ENCODE measurements at places on chromosomes 16 and 17.

DNA sequence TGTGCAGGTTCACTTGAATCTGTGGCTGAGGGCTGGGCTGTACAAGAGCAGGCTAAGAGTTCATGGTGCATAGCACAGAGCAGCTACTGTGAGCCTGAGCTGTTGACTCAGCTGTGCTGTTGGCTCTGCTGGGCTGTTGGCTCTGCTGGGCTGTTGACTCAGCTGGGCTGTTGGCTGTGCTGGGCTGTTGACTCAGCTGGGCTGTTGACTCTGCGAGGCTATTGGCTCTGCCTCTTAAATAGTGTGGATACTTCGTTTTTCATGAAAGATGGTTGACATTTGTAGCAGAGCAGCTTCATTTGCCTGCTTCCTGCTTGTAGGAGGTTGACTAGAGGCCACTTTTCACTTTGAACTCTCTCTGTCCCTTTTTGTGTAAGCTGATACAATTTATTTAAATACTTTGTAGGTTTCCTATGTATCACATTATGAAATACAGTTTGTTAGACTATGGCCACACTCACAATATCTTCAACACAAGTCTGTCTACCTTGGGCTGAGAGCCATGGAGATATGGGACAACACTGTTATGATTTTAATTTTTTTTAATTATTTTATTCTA is 40.3 kb upstream of the CCNF start:
- DNase-seq, result peak; percentile 3

DNA sequence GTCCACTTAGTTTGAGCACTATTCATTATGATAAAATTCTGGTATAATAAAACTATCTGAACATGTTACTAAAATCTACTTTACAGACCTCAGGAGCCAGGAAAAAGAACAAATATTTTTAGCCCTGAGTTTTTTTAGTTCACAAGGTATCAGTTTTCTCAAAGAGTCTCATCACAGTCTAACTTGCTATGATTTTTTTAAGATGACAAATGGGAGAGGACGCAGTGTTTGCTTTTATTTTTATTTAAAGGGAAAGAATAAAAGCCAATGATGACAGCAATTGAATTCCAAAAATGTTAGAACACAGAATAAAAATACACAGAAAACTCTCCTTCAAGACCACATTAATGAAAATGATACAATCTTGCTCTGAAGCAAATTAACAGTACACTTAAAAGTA is 7.4 kb downstream of the MED13 start:
- DNase-seq, result no peak

GRCh38 chr17:34883106-34884000 is 77.9 kb downstream of the CCT6B start:
- DNase-seq, result peak; percentile 59

- DNase-seq, result no peak
Measured at GRCh38 chr17:40021451-40021971, 6.3 kb downstream of the CSF3 start.

DNA sequence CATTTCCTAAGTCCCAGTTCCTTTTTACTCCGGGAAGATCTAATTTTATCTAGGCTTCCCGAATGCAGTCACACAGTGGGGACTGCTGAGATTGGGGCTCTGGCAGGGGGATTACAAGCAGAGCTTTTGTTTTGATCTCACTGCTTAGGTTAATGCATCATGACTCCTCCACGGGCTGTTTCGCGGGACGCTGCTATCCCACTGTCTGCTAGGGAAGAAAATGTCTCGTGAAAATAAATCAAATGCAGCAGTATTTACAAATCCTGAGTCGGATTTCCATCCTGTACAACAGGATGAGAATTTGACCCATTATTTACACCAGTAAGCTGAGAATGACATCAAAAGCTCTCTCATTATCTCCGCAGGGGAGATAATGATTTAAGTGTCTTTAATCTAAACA is 83.8 kb downstream of the CDH11 start:
- peak; percentile 36 for DNase-seq

DNA sequence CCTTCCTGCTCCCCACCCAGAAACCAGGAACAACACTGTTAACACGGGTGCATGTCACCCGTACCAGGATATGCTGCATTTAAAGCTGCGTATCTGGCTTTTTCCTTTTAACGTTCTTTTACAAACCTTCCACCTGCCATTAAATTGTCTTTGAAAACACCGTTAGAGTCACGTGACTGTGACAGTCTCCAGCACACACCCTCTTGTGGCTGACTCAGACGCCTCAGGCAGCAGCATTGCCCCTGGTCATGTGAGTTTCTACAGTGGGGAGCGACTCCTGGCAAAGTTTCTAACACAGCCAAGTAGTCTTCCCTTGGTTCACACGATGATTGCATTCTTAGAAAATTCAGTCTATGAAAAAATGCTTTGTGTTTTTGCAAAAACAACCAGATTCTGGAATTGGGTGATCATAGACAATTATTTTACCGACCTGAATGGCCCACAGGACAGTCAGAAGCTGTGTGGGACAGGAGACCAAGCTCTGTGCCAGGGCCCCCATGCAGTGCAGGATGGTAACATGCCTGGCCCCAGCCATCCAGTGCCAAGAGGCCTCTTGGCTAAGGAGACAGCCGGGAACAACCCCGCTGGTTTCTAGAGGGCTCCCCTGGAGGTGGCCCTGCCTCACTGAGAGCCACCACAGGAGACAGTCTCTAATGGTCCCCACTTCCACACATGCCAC is 199.1 kb downstream of the KATNIP start:
- peak; percentile 69 for DNase-seq

GRCh38 chr16:58937661-58938060 is 203.5 kb upstream of the GOT2 start:
- no peak for DNase-seq
